CD4-positive, alpha-beta T cell treated with Interleukin-2 at 100 ng/mL for 4 hours (primary cell): ENCODE measurements at places on chromosomes 16 and 17.

DNA sequence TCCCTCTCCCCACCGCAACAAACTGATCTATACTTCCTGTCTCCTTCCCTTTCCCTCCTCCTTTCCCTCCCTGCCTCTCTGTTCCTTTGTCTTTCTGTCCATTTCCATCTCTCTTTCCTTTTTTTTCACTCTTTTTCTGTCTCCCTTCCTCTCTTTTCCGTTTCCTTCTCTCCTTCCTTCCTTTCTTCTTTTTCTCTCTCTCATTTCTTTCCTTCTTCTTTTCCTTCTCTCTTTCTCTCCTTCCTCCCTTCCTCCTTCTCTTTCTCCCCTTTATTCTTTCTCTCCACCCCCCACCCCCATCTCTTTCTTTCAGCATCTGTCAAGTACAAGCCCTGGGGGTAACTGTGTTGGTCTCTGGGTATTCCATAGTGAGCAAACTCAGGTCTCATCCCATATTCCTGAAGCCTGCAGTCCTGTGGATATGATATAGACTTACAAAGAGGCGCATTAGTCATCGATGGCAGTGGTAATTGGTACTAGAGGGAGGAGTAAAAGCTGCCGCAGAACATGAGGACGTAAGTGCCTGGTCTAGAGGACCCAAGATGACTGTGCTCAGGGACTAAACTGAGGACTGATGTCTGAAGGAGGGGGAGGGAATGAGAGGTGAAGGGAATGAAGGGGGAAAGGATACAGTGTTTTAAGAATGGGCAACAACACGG is 50.4 kb downstream of the VAT1L start:
- DNase-seq, result no peak

DNA sequence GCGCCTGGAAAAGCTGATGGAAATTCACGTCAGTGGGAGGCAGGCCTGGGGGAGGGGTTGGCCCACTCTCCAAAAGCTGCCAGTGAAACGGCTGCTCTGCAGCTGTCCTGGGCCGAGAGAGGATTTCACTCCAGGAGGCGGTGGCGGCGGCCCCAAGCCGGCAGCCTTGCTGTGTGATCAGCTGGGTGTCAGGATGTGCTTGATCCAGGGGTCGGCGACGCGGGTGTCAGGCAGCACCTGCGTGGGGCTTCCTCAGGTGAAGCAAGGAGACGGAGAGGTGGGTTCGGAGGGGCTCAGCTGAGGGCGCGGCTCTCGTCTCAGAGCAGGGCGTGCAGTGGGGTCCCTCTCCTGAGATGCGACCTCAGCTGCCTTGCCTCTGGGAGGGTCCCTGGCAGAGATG is 7.0 kb downstream of the CBFA2T3 start:
- DNase-seq, result no peak

- no peak for DNase-seq
Measured at GRCh38 chr16:11706180-11706742, 36.4 kb downstream of the TXNDC11 start.

DNA sequence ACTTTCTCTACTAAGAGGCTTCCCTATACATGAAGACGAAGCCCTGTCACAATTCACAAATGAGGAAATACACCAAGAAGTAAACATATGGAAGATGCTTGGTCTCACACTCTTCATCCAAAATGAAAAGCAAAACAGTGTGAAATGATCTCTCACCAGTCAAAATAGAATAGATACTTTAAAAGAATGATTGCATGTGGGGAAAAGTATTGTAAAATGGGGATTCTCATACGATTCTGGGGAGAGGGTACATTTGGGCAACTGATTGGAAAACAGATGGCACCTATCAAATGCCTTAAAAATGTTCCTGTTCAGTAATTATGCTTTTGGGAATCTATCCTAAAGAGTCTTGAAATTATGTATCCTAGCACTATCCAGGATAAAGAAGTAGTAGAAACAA is 78.1 kb downstream of the ASIC2 start:
- DNase-seq, result no peak

DNA sequence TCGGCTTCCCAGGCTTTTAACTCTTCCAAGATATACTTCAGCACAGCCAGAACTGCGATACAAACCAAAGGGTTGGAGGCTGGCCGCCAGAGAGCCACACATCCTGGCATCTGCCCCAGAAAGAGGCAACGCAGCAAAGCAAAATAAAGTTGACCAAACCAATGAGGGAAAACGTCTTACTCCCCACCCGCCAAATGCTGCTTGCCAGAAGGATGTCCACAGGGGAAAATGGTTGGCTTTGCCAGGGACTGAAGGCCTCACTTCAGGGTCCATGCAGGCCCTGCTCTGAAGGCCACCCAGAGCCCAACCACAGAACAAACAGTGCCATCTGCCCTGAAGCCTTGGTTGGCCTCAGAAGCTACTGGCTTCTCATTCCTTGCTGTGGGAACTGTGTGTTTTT is 15.0 kb downstream of the CACNG1 start:
- no peak for DNase-seq

GRCh38 chr16:90032674-90033331 is 13.5 kb upstream of the DBNDD1 start:
- no peak for DNase-seq

DNA sequence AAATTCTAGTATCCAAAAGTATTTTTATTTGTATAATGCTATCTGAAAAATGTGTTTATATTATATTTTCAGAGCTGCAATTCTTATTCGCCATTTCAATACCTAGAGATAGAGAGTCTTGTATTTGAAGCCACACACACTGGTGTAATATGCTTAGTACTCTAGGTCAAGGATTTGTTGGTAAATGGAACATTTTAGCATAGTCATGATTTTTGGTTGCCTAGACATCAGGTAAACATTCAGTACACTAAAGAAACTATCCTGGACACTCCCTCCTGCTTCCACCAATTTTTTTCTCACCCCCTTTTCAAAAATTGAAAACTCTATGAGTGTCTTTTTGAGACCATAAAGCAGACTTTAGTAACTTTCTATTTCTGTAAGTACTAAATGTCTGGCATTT is 20.8 kb downstream of the ABHD15 start:
- DNase-seq, result no peak

DNA sequence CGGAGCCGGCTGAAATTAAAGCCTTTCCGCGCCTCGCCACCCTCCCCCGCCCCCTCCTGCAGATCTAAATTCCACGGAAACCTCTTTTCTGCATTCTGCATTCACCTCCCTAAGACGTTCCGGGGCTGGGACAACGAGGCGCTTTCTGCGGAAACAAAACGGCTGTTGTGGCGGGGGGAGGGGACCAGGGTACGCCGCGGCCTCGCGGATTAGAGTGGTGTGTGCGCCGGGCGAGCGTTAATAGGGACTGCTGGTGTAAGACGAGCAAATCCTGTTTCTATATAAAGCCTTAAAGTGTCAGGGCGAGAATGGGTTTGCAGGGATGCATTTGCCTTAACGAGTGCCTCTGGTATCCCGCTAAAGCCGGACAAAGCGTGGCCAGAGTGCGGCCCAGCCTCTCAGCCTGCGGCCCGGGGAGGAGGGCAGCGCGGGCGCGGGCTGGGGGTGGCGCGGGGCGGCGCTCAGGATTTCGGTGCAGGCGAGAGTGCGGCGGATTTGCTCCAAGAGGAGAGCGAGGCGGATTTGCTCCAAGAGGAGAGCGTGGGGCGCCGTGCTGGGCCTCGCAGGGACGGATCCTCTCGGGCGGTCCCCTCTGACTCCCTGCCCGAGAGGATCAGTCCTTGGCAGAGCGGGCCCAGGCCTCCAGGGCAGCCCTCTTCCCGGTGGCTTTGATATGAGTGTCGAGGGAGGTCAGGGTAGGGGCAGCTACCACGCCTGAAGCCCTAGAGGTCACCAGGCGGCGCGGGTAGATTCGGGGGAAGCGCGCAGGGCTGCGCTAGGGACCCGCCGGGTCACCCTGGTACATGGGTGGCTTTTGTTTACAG is 5.1 kb downstream of the BAHCC1 start:
- DNase-seq, result no peak

DNA sequence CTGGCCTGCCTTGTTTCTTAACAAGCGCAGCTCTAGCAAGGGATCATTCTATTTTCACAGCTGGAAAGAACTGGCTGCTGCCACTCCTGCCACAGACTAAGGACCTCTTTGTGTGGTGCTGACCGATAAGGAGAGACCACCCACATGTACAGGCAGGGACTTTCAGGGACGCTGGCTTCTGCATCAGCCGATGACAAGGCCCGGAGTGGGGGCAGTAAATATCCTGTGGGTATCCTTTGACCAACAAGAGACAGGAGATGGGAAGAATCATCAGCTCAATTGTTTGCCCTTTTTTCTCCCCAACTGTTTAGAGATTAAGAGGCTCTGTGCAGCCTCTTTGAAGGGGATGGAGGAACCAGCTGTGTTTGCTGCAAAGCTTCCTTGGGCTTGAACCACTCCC is 9.2 kb upstream of the ITPRIPL2 start:
- DNase-seq, result no peak

GRCh38 chr17:53496356-53496755 is 326.4 kb upstream of the KIF2B start:
- DNase-seq, result no peak
